IMR-90 (cell line): ENCODE measurements at places on chromosomes 16 and 17. TPM values are rescaled to one million over a fixed set of nuclear protein-coding genes. Genes with fewer than 3 reads are reported as not detected.

DNA sequence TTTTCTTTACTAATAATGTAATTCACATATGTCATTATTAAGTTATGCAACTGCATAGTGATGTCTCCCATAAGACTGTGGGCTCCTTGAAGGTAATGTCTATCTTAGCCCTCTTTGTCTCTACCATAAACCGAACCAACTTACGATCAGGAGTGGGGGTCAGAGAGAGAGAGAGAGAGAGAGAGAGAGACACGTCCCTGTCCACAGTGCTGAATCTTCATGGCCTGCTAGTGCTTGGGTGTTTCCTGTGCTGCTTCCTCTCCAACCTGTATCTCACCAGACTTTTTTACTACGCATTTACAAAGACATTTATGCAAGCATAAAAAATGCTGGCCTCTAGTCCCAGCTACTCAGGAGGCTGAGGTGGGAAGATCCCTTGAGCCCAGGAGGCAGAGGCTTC is 52.2 kb upstream of the HAPSTR1 start:
- no peak overlapping the region for H3K27ac ChIP-seq
- peaks cover 3% of the 10 kb centered on the region; the same call in 1 of the 2 replicates for H3K4me1 ChIP-seq
- H3K4me3 ChIP-seq = no peak overlapping the region
- no peaks in the 10 kb centered on the region for H3K36me3 ChIP-seq
- H3K27me3 ChIP-seq = no peaks in the 10 kb centered on the region

- H3K27me3 ChIP-seq = no peaks in the 10 kb centered on the region
- no peak overlapping the region for H3K4me3 ChIP-seq
- H3K4me1 ChIP-seq = no peaks in the 10 kb centered on the region
- no peak for DNase-seq
These were observed 9.3 kb upstream of the IL21R start for GRCh38 chr16:27392671-27393070.

DNA sequence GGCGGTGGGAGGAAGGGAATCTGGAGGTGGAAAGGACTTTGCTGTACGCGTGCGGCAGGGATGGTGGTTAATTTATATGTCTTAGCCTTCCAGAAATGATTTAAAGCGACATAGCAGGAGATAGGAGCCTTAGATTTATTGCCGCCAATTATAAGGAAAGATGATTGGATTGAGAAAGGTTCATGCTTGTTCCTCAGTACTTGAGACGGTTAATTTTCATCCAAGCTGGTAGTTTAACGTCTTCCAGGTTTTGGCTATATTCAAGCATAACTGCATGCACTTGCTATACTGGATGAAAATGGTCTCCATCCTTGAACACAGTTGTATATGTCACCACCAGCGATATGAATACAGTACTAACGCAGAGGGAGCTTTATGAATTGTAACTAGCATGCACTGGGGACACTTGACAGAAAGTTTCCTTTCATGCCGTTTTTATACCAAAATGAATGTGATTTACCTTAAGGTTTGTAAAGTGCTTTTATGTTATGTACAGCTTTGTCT is 610 bp upstream of the PEX12 start:
- peak overlapping the region; percentile 83 for H3K27ac ChIP-seq
- peaks cover 4% of the 10 kb centered on the region for H3K36me3 ChIP-seq
- no peak for DNase-seq
- H3K4me3 ChIP-seq = peak overlapping the region; percentile 79
- no peaks in the 10 kb centered on the region for H3K27me3 ChIP-seq

KRT24 gene
- not detected in 2 replicates for total RNA-seq

GRCh38 chr17:42598905-42599304 is 10.3 kb downstream of the RETREG3 start:
- no peak for DNase-seq
- H3K27ac ChIP-seq = no peak overlapping the region
- H3K36me3 ChIP-seq = peaks cover 8% of the 10 kb centered on the region
- H3K4me3 ChIP-seq = no peak overlapping the region

DNA sequence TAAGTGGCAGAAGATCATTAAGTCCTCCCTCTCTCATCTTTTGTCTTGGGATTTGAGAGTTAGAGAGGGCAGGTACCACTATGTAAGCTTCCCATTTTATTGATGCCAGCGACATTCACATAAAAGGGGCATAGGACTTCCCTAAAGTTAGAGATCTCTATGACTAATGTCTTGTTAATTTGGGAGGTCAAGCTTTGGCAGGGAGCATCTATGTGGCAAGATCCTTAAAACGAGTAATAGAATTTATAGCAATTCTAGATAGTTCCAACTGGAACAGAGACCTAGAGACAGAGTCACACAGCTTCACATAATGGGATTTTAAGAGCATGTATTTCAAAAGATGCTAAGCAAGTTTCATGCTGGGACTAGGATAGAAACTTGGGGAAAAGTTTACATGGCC is 308.0 kb downstream of the MAP2K6 start:
- H3K4me3 ChIP-seq = no peak overlapping the region
- DNase-seq = no peak
- no peaks in the 10 kb centered on the region for H3K27me3 ChIP-seq
- no peak overlapping the region for H3K27ac ChIP-seq
- H3K36me3 ChIP-seq = no peaks in the 10 kb centered on the region
- H3K4me1 ChIP-seq = 0 out of 2 replicates have a peak, but pooled peaks cover 3% of the 10 kb centered on the region

DNA sequence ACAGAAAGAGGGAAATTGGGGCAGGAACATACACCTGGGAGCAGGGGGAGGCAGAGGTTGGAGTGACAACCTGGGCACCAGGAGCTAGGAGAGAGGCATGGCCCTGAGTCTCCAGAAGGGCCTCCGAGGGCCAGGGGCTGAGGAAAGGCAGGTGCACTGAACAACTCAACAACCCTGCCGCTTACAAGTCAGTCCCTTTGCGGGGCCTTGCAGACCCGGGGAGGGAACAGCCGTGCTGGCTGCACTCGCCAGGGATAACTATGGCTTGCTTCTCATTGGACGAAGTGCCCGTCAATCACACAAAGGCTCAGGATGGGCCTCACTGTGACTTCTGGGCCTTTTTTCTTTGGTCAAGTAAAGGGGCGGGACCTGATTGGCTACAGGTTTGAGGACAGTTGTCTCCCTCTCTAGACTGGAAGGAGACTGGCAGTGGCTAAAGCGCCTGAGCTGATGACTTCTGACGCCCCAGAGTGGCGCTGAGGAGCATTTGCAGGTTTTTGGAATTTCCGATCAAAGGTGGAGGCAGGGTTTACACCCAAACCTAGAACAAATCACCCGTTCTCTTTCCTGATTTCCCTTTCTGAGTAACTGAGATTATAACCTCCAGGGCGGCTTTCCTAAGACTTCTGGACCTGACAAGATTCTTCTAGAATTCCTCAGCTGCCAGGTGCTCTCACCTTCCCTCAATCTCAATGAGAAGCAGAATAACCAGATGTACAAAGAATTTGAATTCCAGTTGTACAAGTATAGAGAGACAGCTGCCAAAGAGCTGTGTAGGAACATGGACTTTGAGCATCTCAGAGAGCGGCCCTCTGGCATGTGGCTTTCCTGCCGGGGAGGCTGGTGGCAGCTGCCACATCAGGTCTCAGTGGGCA is 27.6 kb upstream of the ST6GALNAC2 start:
- no peak overlapping the region for H3K27ac ChIP-seq
- no peaks in the 10 kb centered on the region for H3K36me3 ChIP-seq
- DNase-seq = no peak

ERBB2 gene
- total RNA-seq = 26.1 and 28.7 TPM in 2 replicates

OTOA gene
- not detected in 2 replicates for total RNA-seq

DNA sequence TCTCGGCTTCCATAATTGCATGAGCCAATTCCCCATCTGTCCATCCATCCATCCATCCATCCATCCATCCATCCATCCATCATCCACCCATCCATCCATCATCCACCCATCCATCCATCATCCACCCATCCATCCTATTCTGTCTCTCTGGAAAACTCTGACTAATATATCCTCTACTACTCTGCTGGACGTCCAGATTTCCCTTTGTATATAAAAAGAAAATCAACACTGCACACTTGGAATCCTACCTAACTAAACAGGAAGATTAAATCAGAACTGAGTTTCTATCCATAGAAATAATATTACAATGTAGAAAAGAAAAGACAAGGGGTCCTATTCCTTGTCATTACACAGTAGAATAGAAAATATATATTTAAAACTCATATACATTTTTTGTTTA is 150.3 kb upstream of the CORO6 start:
- DNase-seq = no peak
- H3K27me3 ChIP-seq = no peaks in the 10 kb centered on the region
- no peaks in the 10 kb centered on the region for H3K36me3 ChIP-seq
- H3K4me1 ChIP-seq = peaks cover 3% of the 10 kb centered on the region; the same call in 1 of the 2 replicates

- no peak overlapping the region for H3K27ac ChIP-seq
- no peak overlapping the region for H3K4me3 ChIP-seq
- H3K4me1 ChIP-seq = no peaks in the 10 kb centered on the region
These were observed 16.3 kb downstream of the HS3ST4 start for GRCh38 chr16:25707982-25708583.

PPP1R1B gene
- not detected in 2 replicates for total RNA-seq

EEF2K gene
- 9.7 and 10.3 TPM in 2 replicates for total RNA-seq

GRCh38 chr16:87464691-87465300 is 28.0 kb downstream of the ZCCHC14 start:
- peaks cover 1% of the 10 kb centered on the region; the same call in 1 of the 2 replicates for H3K36me3 ChIP-seq
- H3K27ac ChIP-seq = peak overlapping the region; percentile 90
- H3K4me1 ChIP-seq = peaks cover 23% of the 10 kb centered on the region
- no peaks in the 10 kb centered on the region for H3K27me3 ChIP-seq

DNA sequence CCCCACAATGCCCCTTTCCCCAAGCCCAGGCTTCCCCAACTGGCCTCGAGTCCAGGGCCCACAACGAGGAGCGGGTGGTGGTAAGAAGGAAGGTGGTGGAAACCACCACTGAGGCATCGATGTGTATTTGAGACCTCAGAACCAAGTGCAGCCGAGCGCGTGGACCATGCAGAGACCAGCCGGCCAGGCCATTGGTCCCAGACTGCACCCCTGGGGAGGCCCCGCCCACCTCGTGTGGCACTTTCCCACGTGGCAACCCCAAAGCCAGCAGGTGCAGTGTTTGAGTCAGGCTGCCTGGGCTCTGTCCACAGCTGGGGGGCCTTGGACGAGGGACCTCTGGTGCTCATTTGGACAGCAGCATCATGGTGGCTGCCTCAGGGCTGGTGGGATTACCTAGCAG is 28.1 kb upstream of the BAHCC1 start:
- no peak for DNase-seq
- H3K27ac ChIP-seq = no peak overlapping the region
- peaks cover 9% of the 10 kb centered on the region; the same call in 1 of the 2 replicates for H3K27me3 ChIP-seq
- peaks cover 17% of the 10 kb centered on the region for H3K4me1 ChIP-seq
- H3K4me3 ChIP-seq = no peak overlapping the region
- no peaks in the 10 kb centered on the region for H3K36me3 ChIP-seq

- no peaks in the 10 kb centered on the region for H3K36me3 ChIP-seq
- no peak overlapping the region for H3K4me3 ChIP-seq
- H3K4me1 ChIP-seq = no peaks in the 10 kb centered on the region
- H3K27me3 ChIP-seq = peaks cover 13% of the 10 kb centered on the region
- peak; percentile 27 for DNase-seq
These were observed 53.8 kb downstream of the PRMT7 start for GRCh38 chr16:68364561-68364998.

GRCh38 chr17:49259663-49260010 is 29.1 kb upstream of the PHOSPHO1 start:
- H3K27ac ChIP-seq = no peak overlapping the region; the same call in 1 of the 2 replicates
- no peaks in the 10 kb centered on the region for H3K36me3 ChIP-seq
